Right ventricle myocardium inferior (tissue), 1 donor: ENCODE measurements at places on chromosomes 16 and 17. TPM values are rescaled to one million over a fixed set of nuclear protein-coding genes. Genes with fewer than 3 reads are reported as not detected.

- DNase-seq = no peak
Observed at GRCh38 chr17:48148854-48149786, 41.6 kb downstream of the SNX11 start.

- DNase-seq = no peak
Observed at GRCh38 chr16:22946433-22946832, 132.5 kb downstream of the HS3ST2 start.

SOX9 gene
- 13.8 TPM for total RNA-seq

CRYBA1 gene
- total RNA-seq = not detected
